ENCODE measurements at places on chromosomes 3 and 15.

DNA sequence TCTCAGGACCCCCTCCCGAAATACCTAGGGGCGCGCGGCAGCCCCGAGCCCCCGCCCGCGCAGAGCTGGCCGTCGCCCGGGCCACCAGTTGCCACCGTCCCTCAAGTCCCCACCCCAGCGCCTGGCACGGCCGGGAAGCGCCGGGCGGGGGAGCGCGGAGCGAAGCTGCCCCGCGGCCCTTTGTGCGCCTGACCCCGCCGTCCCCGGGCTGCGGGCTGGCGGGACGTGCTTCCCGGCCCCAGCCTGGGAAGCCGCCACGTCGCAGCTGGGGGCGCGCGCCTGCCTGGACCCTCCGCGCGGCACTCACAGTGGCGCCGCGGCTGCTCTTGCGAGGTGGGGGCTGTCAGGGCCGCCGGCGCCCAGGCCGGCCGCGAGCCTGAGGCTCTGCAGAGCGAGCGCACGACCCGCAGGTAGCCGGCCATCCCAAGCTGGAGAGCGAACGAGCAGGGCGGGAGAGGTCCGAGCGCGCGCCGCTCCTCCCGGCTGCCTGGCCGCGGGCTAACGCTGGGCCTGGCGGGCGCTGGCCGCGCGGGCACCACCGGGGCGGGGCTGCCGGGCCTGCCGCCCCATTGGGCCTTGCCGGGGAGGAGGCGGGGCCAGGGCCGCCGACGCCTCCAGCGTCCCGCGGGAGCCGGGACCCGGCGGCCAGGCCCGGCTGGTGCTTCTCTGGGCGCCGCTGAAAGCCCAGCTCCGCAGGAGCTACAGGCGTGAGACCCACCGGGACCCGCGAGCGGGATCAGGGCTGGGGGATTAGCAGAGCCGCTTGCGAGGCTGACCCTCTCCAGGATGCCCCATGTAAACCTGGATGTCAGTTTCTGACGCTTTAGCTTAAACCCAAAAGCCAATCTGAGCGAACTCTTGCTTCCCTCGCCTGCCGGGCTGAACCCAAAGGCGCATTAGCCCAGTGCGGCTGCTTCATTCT, at the start of gene IDH2:
TSS of gene IDH2 (minus strand) at position 500 of the 922 bp plus-strand sequence. CDS start at position 422, 78 bp downstream.
- peak; percentile 74 for DNase-seq

- DNase-seq: no peak
Observed at GRCh38 chr3:10957976-10958749, 34.4 kb upstream of the SLC6A1 start.

DNA sequence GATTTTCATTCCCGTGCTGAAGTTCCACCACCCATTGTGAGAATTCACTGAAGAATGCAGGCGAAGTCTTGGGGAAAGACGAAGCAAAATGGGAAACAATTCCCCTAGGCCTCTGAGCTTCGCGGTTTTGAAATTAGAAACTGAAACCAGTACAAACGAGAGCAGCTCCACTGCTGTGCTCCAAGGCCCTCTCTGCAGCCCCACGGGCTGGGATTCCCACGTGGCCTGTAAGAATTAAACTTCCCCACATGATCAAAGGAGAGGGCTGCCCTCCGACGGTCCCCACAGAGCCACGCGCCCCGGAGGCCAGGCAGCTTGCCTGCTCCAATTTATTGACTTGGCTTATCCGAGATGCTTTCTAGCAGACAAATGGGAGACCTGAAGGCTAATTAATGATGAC, 144.0 kb downstream of the GREM1 start:
- peak; percentile 40 for DNase-seq

GRCh38 chr3:180981912-180982311, 7.6 kb downstream of the DNAJC19 start:
- DNase-seq: no peak

- DNase-seq: no peak
Observed at GRCh38 chr3:148075771-148076716, 621.7 kb upstream of the AGTR1 start.

- no peak for DNase-seq
Observed at GRCh38 chr3:63097396-63097795, 180.7 kb upstream of the SYNPR start.

- no peak for DNase-seq
Observed at GRCh38 chr3:76111808-76112207, 326.5 kb upstream of the ZNF717 start.

DNA sequence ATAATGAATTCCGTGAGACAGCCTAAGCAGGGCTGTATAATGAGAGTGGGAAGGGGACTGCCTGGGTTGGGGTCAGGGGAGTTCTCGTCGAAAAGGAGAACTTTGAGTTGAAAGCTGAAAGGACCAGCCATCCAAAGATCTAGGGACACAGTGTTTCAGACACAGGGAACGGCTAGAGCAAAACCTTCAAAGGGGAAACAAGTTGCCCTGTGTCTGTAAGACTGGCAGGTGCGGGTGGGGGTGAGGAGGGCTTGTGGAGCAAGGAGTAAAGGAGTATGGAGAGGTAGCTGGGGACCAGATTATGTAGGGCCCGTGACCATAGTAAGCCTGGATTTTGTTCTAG, 1.3 kb upstream of the SRP14 start:
- DNase-seq: no peak

GRCh38 chr3:40768536-40768935, 243.8 kb downstream of the ZNF621 start:
- no peak for DNase-seq

DNA sequence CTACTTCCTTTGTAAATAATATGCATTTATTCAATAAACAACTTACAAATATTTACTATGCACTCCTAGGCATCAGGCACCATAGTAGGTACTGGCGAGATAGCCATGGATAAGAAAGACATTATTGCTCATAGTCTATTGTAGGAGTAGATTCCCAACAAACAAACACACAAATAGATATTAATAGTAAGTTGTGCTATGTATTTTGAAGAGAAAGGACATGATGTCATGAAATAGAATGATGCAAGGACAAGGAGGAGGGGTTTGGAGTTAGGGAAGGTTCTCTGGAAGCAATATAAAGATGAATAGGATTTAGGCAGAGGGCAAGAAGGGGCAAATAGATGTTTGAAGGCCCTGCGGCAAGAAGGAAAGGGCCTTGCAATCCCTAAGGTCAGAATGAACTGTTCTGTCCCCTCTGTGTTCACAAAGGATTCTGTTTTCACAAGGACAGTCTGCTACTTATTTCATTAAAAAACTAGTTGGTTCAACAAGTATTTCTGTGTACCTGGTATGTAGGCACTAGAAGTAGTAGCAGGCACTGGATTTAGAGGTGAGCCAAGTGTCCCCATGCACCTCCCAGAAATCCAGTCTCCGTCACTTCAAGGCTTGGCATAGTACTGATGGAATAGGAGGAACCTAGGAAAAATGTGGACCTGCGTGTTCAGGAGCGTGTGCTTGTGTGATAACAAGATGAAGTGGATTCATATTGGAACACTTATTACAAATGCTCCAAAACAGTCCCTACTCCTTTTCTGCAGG, 231.8 kb upstream of the TPRG1 start:
- DNase-seq: no peak

DNA sequence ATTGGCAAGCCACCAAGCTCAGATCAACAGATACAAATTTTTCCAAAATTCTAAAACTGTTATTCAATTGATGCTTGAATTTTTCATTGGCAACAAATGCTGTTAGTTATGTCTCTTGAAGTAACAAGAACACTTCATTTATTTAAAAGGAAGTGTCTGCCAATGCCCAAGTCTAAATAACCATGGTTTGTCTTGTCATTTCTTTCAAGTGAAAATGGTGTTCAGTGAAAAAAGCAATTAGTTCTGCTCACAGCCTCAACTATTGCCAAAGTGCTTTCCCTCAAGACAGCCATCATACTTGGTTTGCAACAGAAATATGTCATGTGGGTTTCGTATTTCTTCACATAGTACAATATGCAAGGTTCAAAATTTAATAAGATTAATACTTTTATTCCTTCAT, 312.6 kb upstream of the LMCD1 start:
- DNase-seq: no peak

DNA sequence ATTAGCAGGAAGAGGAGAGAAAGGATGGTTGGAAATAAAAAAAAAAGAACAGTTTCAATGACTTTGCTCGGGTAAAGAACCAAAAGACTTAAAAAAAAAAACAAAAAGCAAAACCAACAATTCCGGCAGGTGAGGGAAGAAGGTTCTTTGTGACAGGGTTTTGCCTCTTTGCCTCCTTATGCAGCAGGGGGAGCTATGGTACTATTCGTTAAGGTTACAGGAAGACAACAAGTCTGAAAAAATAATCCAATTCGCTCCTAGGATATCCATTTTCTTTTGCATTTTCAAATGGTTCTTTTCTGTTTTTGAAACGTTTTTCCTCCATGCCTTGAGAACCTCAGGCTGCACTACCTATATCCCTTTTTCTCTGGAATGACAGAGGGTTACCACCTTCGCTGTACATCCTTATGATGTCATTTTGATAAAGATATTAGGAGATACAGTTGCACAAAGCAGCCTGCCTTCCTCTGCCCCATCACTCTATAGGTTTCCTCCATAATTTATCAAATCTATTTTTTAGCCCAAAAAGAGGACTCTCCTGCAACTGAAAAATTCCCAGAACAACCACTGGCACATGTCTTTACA, 55.0 kb downstream of the CFAP20DC start:
- DNase-seq: no peak

GRCh38 chr3:149895769-149896168, 74.9 kb downstream of the PFN2 start:
- DNase-seq: no peak
